ENCODE measurements at places on chromosomes 7 and 10.

GRCh38 chr7:110017405-110017804, 1073.5 kb upstream of the LRRN3 start:
- DNase-seq, result no peak

DNA sequence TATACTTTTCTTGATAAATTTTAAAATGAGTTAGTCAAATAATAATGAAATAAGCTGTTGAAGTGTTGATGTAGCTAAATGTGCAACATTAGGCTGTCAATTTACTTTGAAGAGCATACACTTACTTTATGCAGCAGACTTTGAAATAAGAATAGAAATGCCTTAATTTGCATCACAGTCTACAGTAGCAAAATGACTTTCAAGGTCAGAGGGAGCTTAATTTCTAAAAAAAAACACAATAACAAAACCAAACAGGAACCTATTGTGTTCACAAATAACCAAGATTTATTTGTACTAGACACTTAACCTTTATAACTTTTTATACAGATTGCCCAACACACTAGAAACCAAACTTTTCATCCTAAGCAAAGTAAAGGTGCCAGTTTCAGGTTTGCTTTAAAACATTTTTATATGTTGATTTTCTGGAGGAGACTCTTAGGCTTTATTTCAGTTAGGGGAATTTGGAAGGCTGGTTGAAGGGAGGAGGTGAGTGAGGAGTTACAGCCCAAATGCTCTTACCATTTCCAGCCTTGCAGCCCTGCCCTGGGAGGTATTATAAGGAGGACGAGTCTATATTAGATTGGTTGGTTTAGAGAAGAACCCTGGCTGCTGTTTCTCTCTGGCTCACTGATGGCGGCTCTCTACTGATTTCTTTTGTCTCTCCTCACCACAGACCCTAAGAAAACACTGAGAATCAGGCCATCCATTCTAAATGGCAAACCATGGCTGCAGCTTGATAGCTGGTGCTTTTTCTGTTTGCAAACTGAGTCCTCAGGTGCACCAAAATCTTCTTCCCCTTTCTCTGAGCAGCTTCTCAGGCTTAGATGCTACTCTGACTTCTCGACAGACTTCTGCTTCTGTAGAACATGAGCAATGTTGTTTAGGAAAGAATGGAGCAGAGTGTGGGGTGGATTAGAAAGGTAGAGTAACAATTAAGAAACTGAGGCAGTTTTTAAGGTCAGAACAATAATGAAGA, 55.2 kb upstream of the RPA3 start:
- DNase-seq, result no peak

- no peak for DNase-seq
Measured at GRCh38 chr7:92644406-92645113, 54.4 kb upstream of the FAM133B start.

- no peak for DNase-seq
Measured at GRCh38 chr7:151372612-151373265, 31.1 kb downstream of the NUB1 start.

- DNase-seq, result no peak
Measured at GRCh38 chr7:17530741-17531421, 232.4 kb downstream of the AHR start.

DNA sequence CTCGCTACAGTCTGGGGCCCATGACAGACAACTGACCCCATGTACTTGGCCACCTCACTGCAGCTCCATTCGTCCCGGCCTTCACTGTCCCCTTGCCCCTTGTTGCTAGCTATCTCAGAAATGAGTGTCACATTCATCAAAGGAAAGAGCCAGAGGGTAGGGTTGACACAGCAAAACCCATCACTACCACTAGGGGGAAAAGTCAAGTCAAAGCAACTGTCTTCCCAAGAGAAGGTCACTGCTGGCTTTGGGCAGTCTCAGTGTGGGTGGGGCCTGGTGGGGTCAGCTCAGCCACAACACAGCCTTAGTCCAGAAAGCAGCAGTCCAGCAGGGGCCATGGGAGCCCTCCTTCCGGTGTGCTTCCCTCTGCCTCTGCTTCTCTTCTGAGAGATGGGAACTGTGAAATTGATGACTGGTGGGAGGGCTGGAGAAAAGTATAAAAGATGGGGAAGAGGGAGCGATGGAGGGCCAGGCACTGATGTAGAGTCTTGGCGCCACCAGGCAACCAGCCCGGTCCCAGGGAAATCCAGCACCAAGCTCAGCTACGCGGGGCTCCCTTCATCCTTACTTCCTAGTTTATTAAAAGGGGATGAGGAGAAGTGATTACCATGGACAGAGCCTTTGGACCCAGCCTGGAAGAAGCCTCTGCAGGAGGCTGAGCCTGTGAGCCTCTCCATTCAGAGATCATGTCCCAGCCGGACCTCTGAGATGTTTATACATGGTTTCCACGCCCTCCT, 58.0 kb downstream of the PLXNA4 start:
- DNase-seq, result no peak

- no peak for DNase-seq
Measured at GRCh38 chr7:80588591-80588990, 49.9 kb upstream of the CD36 start.

DNA sequence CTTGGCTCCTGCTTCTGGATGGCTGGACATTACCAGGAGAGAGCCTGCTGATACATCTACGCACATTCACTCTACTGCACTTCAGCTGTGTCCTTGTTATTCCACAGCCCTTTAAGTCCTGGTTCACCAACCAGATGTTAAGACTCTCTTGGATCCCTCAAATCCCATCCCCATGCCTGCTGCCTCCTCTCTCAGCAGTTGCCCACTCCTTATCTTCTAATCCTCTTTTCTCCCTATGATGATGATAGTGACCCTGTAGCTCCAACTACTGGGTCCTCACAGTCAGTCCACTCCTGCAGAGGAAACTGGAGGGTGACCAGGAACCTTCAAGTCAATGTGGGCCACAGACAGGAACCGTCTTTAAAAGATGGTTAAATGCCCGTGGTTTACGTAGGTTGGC, 96.3 kb upstream of the PDCD4 start:
- no peak for DNase-seq

GRCh38 chr10:106931159-106931852, 233.2 kb downstream of the SORCS1 start:
- no peak for DNase-seq

GRCh38 chr10:18508587-18508986, 142.8 kb downstream of the NSUN6 start:
- no peak for DNase-seq

DNA sequence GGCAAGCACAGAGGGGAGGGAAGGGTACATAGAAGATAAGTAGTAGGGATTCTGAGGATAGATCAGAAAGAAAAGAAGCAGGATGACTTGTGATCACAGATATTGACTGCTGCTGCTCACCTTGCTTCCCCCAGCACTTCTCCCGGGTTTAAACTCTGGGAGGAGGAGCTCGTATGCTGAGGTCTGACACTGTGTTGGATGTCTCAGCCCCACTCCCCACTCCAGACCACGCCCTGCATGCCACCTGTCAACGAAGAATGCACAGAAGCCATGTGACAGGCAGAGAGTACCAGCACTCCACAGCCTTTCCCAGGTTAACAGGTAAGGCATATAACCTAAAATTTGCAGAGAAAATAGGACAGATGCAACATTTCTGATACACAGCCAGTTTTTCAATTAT, 388.9 kb downstream of the TNS3 start:
- DNase-seq, result no peak

DNA sequence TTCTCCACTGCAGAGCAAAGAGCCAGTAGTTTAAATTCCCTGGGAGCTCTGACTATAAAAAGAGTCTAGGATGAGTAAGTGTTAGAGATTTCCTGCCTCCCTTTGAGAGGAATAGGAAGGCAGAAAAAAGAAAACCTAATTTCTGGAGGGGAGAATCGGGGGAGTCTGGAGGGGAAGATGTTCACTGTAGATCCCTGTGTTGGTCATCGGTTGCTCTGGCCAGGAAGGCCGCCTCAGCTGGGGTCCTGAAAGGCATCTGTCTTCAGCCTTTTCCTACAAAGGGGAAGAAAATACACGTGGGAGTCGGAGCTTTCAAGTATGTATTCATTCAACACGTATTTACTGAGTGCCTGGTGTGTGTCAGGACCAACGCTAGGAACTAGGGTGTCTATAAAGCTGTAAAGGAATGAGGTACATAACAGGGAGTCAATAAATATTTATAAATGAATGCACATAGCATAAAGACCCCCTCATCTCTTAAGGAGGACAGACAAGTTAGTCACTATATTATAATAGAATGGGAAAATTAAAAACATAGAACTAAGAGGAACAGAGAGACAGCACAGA, 101.1 kb downstream of the ICA1 start:
- DNase-seq, result no peak

- no peak for DNase-seq
Measured at GRCh38 chr7:4129481-4130122, 552.5 kb upstream of the FOXK1 start.

- no peak for DNase-seq
Measured at GRCh38 chr10:117762819-117763172, 220.2 kb downstream of the EMX2 start.

GRCh38 chr7:92633211-92633906, 43.2 kb upstream of the FAM133B start:
- DNase-seq, result peak; percentile 54

Data from AG09319 (cell line).